Neural cell (in vitro differentiated cells): ENCODE measurements at places on chromosomes 12 and 14. TPM values are rescaled to one million over a fixed set of nuclear protein-coding genes. Genes with fewer than 3 reads are reported as not detected.

Gene MYF5
- polyA plus RNA-seq, result not detected in 2 replicates

Gene DEPDC4
- 1.2 TPM in 1 of 2 replicates, not detected in the other for polyA plus RNA-seq

Gene CRACR2A
- polyA plus RNA-seq, result 0.58 and 2.1 TPM in 2 replicates

Gene DLK1
- 6.8 and 14.8 TPM in 2 replicates for polyA plus RNA-seq

Gene ADAM21
- 0.34 and 0.58 TPM in 2 replicates for polyA plus RNA-seq

Gene DDX23
- 94.6 and 96.5 TPM in 2 replicates for polyA plus RNA-seq

Gene GPR137C
- 100 and 118 TPM in 2 replicates for polyA plus RNA-seq

Gene RNFT2
- polyA plus RNA-seq, result 18.5 and 20.6 TPM in 2 replicates
